ENCODE measurements at places on chromosomes 4 and X.

DNA sequence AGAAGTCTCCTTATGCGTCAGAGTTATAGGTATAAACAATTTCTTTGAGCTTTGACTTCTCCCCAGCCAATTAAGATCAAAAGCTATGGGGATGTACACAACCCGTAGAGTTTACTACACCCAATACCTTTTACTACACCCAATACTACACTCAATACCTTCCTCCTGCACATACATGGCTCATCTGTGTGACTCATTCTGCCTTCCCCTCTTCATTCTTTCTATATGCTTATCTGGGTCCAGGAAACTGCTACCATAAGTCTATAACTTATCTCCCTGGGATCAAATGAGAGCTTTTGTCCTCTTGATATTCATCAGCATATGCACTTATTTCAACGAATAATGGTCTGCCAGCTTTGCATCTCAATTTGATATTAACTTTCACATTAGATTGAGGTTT lies 28.2 kb downstream of the ANKRD50 start:
- DNase-seq, result no peak

GRCh38 chrX:22516893-22517292 lies 244.2 kb downstream of the CBLL2 start:
- no peak for DNase-seq

GRCh38 chr4:130646886-130647285 lies 1550.9 kb downstream of the C4orf33 start:
- no peak for DNase-seq

DNA sequence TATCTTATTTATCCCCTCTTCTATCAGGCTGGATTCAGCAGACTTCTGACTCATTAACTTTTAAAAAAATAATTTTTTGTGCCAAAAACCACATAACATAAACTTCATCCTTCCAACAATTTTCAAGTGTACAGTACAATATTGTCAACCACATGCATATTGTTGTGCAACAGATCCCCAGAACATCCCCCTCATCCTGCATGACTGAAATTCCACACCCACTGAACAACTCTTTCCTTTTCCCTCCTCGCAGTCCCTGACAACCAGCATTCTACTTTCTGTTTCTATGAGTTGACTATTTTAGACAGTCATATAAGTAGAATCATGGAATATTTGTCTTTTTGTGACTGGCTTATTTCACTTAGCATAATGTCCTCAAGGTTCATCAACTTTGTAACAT lies 2.2 kb upstream of the MID2 start:
- DNase-seq, result no peak

GRCh38 chr4:146159384-146160058 lies 16.0 kb upstream of the LSM6 start:
- DNase-seq, result no peak

GRCh38 chr4:172061204-172061603 lies 248.0 kb downstream of the GALNTL6 start:
- DNase-seq, result no peak

DNA sequence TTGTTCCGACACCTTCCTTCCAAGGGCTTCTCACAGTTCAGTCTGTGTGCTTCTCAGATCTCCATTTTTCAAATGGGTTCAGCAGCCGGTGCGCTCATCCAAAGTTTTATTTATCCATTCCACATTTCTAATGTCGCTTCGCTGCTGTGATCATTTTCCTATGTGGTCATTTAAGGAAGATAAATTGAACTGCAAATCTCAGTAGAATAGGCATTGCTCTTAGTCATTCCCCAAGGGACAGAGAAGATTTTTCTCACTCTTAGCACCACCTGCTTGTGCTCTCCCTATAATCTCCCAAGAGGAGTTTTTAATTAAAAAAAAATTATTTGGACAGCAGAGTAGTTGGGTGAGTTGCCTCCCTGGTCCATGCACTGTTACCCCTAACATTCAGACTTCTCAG lies 278.9 kb upstream of the GATB start:
- DNase-seq, result no peak

DNA sequence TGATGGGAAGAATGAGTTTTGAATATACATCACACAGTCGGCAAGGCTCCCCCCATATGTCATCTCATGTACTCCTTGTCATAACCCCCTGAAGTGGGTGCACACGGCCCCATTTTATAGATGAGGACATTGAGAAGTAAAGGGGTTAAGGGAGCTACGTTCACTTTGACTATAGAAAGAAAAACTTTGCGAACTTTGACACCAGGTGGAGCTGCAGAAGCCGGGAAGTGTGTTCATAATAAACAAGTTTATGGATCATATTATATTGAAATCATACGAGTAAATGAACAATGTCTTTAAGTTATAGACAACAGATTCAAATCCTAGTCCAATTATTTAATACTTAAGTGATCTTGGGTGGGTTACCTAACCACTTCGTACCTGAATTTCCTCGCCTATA lies 203.8 kb upstream of the PITX2 start:
- DNase-seq, result no peak

- no peak for DNase-seq
These were observed 129.3 kb downstream of the AMELX start for GRCh38 chrX:11422525-11422857.

- no peak for DNase-seq
These were observed 546.1 kb downstream of the GBA3 start for GRCh38 chr4:23238848-23239247.

GRCh38 chrX:151812661-151813060 lies 78.1 kb downstream of the CNGA2 start:
- DNase-seq, result no peak

DNA sequence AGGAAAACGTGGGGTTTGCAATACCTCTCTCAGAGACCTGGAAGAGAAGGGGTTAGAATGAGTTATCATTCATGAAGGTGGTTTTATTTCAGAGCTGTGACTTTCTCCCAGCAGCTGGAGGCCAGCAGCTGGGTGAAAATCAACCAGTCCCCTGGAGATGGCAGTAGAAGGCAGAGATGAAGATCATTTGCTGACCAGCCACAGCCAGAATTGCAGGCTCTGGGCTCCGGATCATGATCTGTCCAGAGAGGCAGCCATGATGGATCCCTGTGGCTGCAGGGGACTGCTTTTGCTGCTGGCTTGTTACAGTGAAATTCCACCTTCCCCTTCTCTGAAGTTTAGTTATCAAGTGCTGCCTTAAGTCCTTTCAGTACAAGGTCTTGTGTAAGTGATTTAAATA lies 46.9 kb upstream of the TAB3 start:
- no peak for DNase-seq
